ENCODE measurements at places on chromosomes 6 and 20.

DNA sequence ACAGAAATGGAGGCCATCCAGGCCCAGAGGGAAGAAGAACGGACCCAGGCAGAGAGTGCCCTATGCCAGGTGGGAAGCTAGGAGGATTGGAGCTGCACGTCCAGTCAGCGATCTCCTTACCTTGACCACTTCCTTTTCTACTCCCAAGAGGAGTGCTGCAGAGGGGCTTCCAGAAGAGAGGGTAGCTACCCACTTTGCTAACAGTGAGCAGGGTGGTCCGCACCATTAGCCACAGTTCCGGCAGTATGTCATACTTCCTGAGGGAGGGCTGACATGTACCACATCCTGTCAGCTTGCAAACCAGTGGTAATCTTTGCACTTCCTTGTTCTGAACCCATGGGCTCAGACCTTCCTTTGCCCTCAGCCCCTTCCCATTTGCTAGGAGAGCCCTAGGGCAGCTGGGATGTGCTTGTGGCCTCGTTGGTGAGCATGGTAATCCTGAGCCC lies 35.4 kb downstream of the CEP250 start:
- DNase-seq = peak; percentile 41

DNA sequence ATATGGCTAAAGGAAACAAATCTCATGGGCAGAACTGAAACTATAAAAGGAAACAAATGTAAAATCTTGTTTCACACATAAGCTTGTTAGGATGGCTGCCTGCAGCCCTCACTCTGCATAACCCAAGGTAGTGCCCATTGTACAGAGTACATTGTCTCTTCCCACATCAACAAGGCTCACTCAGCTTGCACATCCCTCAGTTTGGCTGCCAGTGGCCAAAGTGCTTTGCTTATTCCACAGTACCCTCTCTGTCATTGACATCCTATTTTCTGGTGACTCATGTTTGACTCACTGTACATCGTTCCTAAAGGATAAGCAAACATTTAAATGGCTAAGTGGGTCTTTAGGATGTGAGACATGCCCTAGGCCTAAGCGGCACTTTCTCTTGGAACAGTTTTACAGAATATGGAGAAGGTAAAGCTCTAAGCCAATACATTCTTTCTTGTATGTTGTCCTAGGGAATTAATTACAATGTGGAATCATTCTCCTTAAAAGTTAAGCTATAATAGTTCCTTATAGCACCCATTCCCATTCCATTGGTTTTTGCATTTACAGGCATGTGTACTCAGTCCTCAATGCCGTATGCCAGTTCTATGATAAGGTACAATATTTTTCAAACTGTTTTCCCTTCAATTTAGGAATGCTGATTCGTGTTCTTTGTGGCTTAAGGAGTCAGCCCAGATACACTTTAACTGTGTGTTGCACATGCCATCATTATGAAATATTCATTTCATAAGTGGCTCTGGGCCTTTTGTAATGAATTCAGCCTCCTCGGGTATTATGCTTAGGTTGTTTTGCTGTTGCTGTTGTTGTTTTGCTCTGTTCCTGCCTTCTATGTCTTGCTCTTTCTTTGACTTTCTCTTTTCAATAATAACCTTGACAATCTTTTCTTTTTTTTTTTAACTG lies 5.5 kb downstream of the ANKEF1 start:
- no peak for DNase-seq

- DNase-seq = no peak
Measured at GRCh38 chr6:80196906-80197305, 90.4 kb downstream of the BCKDHB start.

DNA sequence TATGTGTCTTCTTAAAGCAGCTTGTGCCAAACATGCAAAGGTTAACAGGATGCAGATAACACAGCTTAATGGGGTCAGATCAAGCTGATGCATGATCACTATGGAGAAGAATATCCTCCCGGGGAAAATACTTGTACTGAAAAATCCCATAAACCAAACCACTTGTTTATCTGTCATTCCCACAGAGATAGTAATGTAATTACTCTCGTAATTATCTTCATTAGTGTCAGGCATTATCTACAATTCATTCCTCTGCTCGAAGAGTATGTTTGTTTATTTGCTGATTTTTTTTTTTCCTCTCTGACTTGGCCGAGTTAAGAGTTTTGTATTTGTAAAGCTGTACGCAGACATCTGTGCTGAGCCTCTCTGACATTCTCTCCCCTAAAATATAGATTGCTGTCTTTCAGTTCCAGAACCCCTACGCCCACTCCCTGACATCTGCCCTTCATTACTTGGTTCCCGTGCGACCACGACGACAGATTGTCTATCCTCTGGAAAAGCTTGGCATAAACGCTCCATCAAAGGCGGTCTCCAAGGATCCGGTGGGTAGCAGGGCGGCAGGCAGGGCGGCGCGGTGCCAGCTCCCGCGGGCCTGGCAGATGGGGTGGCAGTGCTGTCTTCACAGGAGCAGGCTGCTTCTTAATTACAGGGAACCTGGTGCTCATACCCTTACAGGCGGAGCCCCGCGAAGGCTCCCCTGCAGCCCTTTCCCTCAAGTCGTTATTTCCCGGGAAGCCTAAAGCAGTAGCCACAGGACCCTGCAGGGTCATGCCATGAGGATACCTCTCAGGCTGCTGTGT lies 147.2 kb downstream of the CFAP61 start:
- DNase-seq = no peak

DNA sequence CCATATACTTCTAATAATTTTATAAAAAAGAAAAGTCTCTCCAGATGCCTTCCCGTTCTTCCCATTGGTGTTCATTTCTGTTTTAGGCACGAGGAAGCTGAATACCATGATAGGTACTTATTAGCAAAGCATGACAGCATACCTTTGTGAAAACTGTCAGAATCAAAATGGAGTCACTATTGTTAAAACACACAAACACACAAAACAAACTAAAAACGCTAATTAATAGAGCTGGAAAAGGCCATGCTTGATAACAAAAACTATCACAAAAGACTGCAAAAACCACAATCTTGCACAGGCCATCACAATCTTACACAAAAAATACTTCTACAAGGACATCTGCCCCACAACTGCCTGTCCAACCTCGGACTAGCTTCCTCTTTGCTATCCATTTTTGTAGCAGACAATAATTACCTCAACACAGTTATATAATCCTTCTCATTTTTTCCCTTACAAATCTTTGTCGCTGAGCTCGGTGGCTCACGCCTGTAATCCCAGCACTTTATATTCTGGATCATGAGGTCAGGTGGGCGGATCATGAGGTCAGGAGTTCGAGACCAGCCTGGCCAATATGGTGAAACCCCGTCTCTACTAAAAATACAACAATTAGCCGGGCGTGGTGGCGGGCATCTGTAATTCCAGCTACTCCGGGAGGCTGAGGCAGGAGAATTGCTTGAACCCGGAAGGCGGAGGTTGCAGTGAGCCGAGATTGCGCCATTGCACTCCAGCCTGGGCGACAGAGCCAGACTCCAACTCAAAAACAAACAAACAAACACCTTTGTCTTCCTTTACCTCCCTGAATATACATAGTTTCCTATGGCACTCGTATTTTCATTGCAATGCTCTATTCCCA lies 3.2 kb upstream of the ABT1 start:
- no peak for DNase-seq

DNA sequence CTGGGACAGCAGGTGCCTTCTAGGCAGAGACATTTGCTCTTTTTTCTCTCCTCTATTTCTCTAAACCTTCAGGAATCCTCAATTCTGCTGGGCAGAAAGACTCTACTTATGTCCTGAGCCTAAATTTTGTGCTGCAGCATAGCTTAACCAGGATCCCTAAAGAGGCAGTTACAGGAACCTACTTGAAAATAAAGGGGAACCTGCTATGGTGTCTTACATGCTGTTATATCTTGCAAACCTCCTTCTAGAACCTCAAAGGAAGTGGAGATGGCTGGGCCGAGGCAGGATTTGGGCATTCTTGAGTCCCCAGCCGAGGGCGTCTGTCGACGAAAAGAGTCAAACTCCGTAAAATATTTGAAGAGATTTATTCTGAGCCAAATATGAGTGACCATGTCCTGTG lies 17.1 kb upstream of the GMNN start:
- no peak for DNase-seq
